ENCODE measurements at places on chromosomes 7 and 10. TPM values are rescaled to one million over a fixed set of nuclear protein-coding genes. Genes with fewer than 3 reads are reported as not detected.

BBS9 gene
- 65.0 TPM for total RNA-seq

PHKG1 gene
- total RNA-seq: 1.8 TPM

NOS3 gene
- total RNA-seq: 11.9 TPM

LRIT1 gene
- total RNA-seq: not detected

MEST gene
- 195 TPM for total RNA-seq

SCD gene
- total RNA-seq: 334 TPM

HOXA2 gene
- total RNA-seq: 3.4 TPM

MPP7 gene
- total RNA-seq: 37.2 TPM
